Activated CD4-positive, alpha-beta T cell treated with anti-CD3 and anti-CD28 coated beads, Interleukin-2, amount 10 ng/mL, durations not matched to agents 7 days and 5 days (primary cell): ENCODE measurements at places on chromosomes 3 and 15.

DNA sequence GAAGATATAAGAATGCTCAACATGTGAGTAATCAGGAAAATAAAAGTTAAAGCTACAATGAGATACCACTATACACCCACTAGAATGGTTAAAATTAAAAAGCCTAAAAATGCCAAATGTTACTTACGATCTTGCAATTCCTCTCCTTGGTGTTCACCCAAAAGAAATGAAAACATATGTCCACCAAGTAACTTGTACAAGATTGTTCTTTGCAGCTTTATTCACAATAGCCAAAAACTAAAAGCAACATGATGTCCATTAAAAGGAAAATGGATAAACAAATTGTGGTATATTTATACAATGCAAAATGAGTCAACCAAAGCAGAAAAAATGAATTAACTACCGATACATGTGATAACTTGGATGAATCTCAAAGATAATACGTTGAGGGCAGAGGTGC, 301.6 kb upstream of the THBS1 start:
- no peak for DNase-seq
- no peaks in the 10 kb centered on the region for H3K36me3 ChIP-seq
- H3K27ac ChIP-seq: no peak overlapping the region
- peaks cover 10% of the 10 kb centered on the region for H3K27me3 ChIP-seq

GRCh38 chr3:194871143-194871863, 185.6 kb downstream of the FAM43A start:
- DNase-seq: no peak
- no peak overlapping the region for H3K27ac ChIP-seq
- peaks cover 8% of the 10 kb centered on the region for H3K27me3 ChIP-seq
- no peaks in the 10 kb centered on the region for H3K36me3 ChIP-seq

DNA sequence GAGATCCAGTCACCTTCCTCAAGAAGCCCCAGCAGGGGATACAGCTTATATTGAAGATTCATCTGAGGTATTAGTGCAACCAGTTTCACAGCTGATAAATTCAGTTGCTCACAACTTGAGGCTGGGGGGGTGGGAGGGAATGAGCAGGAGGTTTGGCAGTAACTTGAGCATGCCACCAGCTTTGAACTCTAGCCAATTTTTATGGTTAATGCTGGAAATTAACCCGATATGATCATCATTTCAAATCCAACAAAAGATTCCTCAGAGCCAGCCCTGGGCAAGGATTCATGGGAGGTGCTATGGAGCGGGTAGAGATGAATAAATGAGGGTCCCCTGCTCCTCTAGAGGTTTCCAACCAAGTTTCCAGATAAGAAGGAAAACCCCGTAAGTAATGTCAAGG, 73.1 kb upstream of the HES1 start:
- no peak overlapping the region for H3K27ac ChIP-seq
- no peak overlapping the region for H3K4me3 ChIP-seq
- peaks cover 24% of the 10 kb centered on the region for H3K27me3 ChIP-seq
- no peak for DNase-seq
- peaks cover 9% of the 10 kb centered on the region for H3K4me1 ChIP-seq

GRCh38 chr3:177451864-177452830, 254.9 kb upstream of the TBL1XR1 start:
- H3K36me3 ChIP-seq: peaks cover 1% of the 10 kb centered on the region
- DNase-seq: no peak
- no peak overlapping the region for H3K4me3 ChIP-seq
- H3K27ac ChIP-seq: no peak overlapping the region

- DNase-seq: no peak
- H3K4me1 ChIP-seq: peaks cover 17% of the 10 kb centered on the region
- H3K36me3 ChIP-seq: no peaks in the 10 kb centered on the region
- H3K4me3 ChIP-seq: no peak overlapping the region
- no peak overlapping the region for H3K27ac ChIP-seq
Measured at GRCh38 chr15:59439576-59439975, 1.6 kb downstream of the FAM81A start.

DNA sequence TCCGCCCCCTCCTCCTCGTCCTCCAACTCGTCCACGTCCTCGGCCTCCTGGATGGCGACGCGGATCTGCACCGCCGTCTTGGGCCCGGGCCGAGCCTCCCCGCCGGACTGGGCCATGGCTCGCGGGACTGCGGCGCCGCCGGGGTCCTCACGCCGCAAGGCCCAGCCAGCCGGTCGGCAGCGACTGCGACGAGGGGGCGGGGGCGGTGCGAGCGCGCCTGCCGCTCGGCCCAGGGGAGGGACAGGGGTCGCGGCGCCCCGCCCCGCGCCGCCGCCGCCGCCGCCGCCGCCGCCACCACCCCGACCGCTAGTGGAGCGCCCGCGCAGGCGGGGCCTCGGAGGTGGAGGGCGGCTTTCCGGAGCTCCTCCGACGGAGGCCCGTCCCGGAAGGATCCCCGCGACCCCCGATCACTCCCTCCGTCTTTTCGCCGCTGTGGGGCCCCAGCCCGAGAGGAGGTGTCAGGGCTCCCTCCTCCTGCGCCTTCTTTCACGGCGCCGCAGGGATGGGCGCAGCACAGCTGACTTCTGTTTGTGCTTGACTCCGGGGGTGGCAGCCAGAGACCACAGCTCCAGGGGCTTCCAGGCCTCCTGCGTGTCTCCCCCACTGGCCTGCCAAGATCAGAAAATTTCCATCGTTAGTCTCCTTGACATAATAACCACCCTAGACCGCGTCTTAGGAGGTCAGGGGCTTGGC, at the start of gene LARP6:
Gene LARP6 (minus strand): TSS at position 185 of the 693 bp plus-strand sequence. CDS start 69 bp downstream, at position 116.
- peak within 1 kb of the TSS; percentile 64 for H3K4me3 ChIP-seq
- H3K36me3 ChIP-seq: no peaks in the 10 kb centered on the region
- H3K4me1 ChIP-seq: peaks cover 4% of the 10 kb centered on the region
- no peak within 1 kb of the TSS for H3K27ac ChIP-seq

GRCh38 chr3:39135170-39135805, 18.1 kb downstream of the CSRNP1 start:
- no peak for DNase-seq
- H3K4me1 ChIP-seq: no peaks in the 10 kb centered on the region
- no peak overlapping the region for H3K27ac ChIP-seq
- no peak overlapping the region for H3K4me3 ChIP-seq

- H3K4me3 ChIP-seq: no peak overlapping the region
- peaks cover 1% of the 10 kb centered on the region for H3K36me3 ChIP-seq
- H3K27ac ChIP-seq: no peak overlapping the region
- H3K27me3 ChIP-seq: no peaks in the 10 kb centered on the region
- DNase-seq: no peak
Measured at GRCh38 chr3:71587958-71588357, 4.4 kb upstream of the FOXP1 start.

DNA sequence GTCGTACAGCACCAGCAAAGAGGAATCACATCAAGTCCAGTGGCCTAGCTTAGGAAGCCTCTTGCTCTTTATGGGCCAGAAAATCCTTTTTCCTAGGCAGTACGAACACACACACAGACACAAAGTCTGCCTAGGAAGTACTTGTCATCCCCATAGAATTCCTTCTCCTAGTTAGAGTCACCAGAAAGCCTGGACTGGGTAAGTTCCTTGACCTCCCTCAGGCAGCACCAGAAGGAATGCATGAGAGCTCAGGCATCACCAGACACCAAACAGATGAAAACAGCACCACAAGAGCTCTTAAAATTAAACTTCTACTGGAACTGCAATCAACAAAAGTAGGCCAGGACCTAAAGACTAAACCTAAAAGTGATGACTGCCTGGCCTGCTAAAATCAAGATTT, 192.9 kb upstream of the CCDC54 start:
- no peak for DNase-seq
- H3K27ac ChIP-seq: no peak overlapping the region
- peaks cover 1% of the 10 kb centered on the region for H3K27me3 ChIP-seq
- H3K36me3 ChIP-seq: no peaks in the 10 kb centered on the region
- H3K4me1 ChIP-seq: no peaks in the 10 kb centered on the region
- no peak overlapping the region for H3K4me3 ChIP-seq

DNA sequence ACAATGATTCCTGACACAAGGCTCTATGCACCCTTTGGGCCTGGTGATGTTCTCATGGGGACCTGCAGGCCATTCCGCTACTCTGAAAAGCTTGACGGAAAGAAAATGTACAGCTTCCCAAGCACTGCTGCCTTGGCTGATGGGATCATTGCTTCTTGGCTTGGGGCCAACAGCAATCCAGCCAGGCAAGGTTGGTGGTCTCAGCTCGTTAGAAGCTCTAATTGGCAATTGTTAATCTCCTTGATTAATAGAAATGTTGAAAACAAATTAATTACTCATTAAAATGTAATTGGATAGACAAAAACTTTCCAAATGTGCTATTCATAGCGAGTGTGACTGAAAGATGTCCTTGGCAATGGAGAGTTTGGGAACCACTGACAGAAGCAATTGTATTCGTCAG, 16.3 kb upstream of the MYZAP start:
- H3K36me3 ChIP-seq: no peaks in the 10 kb centered on the region
- H3K27ac ChIP-seq: no peak overlapping the region
- H3K4me1 ChIP-seq: no peaks in the 10 kb centered on the region
- H3K4me3 ChIP-seq: no peak overlapping the region
- DNase-seq: no peak

- no peak overlapping the region for H3K4me3 ChIP-seq
- no peaks in the 10 kb centered on the region for H3K27me3 ChIP-seq
- peaks cover 49% of the 10 kb centered on the region for H3K4me1 ChIP-seq
Measured at GRCh38 chr15:85597155-85597815, 197.4 kb downstream of the KLHL25 start.

GRCh38 chr15:88663141-88663621, 24.4 kb downstream of the ISG20 start:
- H3K27ac ChIP-seq: no peak overlapping the region
- H3K4me1 ChIP-seq: peaks cover 11% of the 10 kb centered on the region
- peaks cover 4% of the 10 kb centered on the region for H3K27me3 ChIP-seq
- H3K36me3 ChIP-seq: peaks cover 2% of the 10 kb centered on the region
- no peak overlapping the region for H3K4me3 ChIP-seq

GRCh38 chr3:11211531-11212298, 57.4 kb downstream of the HRH1 start:
- peaks cover 3% of the 10 kb centered on the region for H3K4me1 ChIP-seq
- H3K27me3 ChIP-seq: peaks cover 8% of the 10 kb centered on the region
- H3K27ac ChIP-seq: no peak overlapping the region
- no peak overlapping the region for H3K4me3 ChIP-seq
- DNase-seq: no peak
- no peaks in the 10 kb centered on the region for H3K36me3 ChIP-seq

DNA sequence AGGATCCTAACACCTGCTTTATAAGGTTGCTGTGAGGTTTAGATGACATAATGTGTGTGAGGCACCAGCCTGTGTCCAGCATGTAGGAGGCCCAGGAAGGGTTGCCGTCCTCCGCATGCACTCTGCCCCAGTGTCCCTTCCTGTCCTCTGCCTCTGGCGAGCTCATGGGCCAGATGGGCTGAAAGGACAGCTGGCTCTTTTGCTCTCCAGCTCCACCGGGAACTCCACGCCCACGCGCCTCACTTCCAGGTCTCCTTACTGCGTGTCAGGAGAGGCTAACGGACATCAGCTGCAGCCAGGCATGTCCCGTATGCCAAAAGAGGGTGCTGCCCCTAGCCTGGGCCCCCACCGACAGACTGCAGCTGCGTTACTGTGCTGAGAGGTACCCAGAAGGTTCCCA, 12.2 kb downstream of the MUC20 start:
- H3K36me3 ChIP-seq: no peaks in the 10 kb centered on the region
- no peak overlapping the region for H3K4me3 ChIP-seq
- no peak overlapping the region for H3K27ac ChIP-seq
- no peaks in the 10 kb centered on the region for H3K27me3 ChIP-seq

DNA sequence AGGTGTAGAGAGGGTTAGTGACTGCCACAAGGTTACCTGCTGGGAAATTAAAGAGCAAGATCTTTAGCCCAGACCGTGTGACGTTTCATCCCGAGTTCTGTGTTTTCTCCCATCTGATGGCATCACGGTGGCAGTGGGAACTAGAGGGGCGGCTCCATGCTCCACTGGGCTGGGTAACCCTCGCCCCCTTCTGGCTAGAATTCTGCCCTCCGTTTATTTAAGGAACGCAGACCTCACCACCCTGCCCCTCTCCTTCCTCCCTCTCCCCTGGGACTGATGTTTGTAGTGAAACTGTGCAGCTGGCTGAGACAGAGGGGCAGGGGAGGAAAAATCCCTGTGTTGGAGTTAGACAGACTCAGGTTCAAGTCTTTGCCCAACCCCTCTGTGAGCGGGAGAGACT, 65.6 kb downstream of the ITGA11 start:
- H3K27ac ChIP-seq: no peak overlapping the region
- DNase-seq: no peak
- H3K27me3 ChIP-seq: peaks cover 1% of the 10 kb centered on the region
- H3K4me1 ChIP-seq: peaks cover 23% of the 10 kb centered on the region

GRCh38 chr15:67569668-67570067, 27.2 kb downstream of the MAP2K5 start:
- H3K4me3 ChIP-seq: no peak overlapping the region
- H3K4me1 ChIP-seq: peaks cover 7% of the 10 kb centered on the region
- H3K36me3 ChIP-seq: peaks cover 10% of the 10 kb centered on the region
- H3K27ac ChIP-seq: no peak overlapping the region
- no peak for DNase-seq
- no peaks in the 10 kb centered on the region for H3K27me3 ChIP-seq

- no peaks in the 10 kb centered on the region for H3K36me3 ChIP-seq
- H3K27me3 ChIP-seq: peaks cover 14% of the 10 kb centered on the region
- no peaks in the 10 kb centered on the region for H3K4me1 ChIP-seq
Measured at GRCh38 chr15:101578443-101578894, 73.7 kb downstream of the TM2D3 start.

DNA sequence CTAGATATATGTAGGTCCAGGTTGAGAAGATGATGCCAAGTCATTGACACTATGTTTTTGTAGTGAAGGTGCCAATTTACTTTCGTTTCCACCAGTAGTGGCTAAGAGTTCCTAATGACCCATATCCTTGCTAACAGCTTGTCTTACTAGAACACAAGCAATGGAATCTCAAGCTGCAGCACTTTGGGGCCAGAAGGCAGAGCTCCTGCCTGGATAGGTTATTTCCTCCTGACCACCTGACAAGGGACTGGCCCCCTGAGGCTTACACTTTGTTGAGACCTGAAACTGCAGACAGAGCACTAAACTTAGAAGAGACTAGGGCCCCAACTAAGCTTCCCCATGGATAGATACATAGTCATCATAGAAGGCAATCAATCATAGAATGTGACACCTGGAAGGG, 11.7 kb downstream of the ONECUT1 start:
- H3K4me1 ChIP-seq: peaks cover 11% of the 10 kb centered on the region
- no peaks in the 10 kb centered on the region for H3K36me3 ChIP-seq
- DNase-seq: no peak
- H3K27me3 ChIP-seq: peaks cover 71% of the 10 kb centered on the region

DNA sequence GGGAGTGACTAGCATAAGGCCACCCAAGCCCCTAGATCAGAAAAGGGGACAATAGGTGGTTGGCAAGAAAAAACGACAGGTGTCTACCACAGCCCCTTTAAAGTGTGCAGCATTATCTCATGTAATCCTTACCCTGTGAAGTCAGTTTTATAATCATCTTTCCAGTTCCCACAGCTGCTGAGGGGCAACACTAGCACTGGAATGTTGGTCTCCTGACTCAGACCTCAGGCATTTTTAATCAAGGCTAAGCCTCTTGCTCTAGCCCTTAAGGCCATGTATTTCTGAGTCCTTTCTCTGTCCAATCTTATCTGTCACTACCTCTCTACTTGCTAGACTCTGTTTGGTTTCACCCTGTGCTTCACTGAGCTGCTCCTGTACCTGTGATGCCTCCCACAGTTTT, 171.7 kb downstream of the TLE3 start:
- H3K27ac ChIP-seq: no peak overlapping the region
- no peaks in the 10 kb centered on the region for H3K4me1 ChIP-seq
- H3K27me3 ChIP-seq: peaks cover 9% of the 10 kb centered on the region
- no peak overlapping the region for H3K4me3 ChIP-seq
